ENCODE measurements at places on chromosomes 13 and 19.

- DNase-seq, result peak; percentile 62
These were observed at the start of gene LDLR for GRCh38 chr19:11089254-11090013. Gene LDLR, plus strand, starts transcription at chr19:11089463. Its CDS starts 86 bp downstream, at chr19:11089549.

DNA sequence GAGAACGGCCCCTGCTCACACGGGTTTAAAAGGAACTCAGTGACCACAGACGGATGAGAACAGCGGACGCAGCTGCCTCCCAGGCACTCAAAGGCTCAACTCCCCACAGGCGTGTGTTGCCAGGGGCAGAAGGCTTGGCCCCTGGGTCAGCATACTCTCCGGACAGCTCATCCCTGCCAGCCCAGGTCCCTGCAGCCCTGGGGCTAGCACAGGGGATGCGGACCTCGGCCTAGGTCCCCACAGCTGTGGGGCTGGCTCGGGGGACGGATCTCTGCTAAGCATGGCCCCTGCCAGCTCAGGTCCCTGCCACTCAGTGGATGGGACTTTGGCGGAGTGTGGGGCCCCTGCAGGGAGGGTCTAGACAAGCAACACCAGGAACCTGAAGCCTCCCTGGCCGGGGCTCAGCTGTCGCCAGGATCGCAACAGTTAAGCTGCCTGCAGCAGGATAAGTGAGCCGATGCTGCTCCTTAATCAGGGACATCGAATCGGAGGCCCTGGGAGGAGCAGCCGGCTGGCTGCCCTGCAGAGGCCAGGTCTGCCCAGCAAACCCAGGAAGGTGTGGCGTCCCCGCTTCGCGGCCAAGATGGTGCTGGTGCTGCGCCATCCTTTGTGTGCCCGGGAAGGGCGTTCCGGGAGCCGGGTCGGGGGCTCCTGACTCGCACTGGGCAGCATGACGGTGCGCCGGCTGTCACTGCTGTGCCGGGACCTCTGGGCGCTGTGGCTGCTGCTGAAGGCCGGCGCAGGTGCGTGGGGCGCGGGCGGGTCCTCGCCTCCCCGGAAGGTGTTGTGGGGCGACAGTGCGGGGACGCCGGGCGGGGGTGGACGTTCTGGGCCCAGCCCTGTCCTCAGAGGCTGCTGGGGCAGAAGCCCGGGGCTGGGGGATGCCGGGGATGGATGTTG, 32.5 kb downstream of the MCF2L start:
- DNase-seq, result no peak

DNA sequence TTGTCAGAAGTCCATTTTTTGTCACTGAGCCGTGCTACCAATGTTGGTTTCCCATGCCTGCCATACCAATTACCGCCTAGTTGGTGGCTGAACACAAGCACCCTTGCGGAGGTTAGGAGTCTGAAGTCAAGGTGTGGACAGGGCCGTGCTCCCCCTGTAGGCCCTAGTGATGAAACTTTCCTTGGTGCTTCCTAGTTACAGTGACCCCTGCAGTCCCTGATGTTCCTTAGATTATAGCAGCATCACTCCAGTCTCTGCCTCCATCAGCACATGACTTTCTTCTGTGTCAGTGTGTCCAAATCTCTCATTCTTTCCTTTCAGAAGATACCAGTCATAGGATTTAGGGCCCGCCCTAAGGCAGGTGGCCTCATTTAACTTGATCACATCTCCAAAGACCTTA, 99.0 kb downstream of the MYO16 start:
- DNase-seq, result no peak

- no peak for DNase-seq
These were observed 35.1 kb downstream of the LCP1 start for GRCh38 chr13:46146898-46147297.

- no peak for DNase-seq
These were observed 416.6 kb downstream of the KLF12 start for GRCh38 chr13:73717632-73718031.

GRCh38 chr19:6032381-6032780, 54.4 kb upstream of the RANBP3 start:
- no peak for DNase-seq

DNA sequence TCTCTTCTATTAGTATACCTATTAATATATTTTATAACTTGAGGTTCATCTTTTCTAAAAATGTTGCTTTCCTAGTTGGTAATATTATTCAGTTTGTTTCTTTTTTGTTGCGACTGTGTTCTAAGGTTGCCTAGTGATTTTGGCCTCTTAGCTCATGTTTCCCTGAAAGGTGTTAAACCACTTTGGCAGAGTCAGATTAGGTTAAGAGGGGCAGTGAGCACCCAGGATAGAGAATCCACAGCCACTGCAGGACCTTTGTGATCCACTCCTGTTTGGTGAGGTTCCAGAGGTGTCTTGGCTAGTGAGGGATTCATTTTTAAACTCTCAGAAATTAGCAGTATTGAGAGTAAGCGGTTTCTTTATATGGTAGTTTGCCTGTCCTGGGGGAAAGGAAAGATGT, 14.9 kb upstream of the GPR18 start:
- no peak for DNase-seq

- no peak for DNase-seq
These were observed 23.8 kb downstream of the TMED1 start for GRCh38 chr19:10812196-10812595.

DNA sequence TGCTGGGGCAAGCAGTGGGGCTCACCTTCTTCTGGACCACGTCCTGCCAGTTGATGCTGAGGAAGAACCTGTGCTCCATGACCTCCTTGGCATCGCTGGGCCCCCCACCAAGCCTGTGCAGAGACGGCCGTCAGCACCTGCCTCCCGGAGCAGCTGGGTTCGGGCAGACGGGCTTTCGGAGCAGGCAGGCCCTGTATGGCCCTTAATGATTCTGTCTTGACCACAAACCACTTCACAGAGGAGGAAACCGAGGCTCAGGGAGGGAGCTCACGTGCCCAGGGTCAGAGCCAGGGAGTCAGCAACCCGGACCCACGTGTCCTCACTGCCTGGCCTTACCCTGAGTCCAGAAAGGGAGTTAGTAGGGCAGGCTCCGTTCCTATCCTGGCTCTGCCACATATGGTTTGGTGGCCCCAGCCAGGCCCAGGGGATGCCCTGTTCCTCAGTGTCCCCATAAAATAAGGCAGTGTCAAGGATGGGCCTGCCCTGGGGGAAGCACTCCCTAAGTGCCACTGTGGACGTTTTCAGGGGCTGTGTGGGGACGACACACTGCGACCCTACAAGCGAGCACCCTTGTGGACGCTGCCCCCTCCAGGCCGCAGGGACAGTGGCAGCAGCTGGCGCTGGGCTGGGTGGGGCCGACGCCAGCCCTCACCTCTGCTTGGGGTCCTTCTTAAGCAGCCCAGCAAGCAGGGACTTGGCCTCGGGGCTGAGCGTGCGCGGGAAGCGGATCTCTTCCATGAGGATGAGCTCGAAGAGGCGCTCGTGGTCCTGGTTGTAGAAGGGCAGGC, 8.9 kb upstream of the CCNP start:
- no peak for DNase-seq

All from activated CD4-positive, alpha-beta T cell treated with anti-CD3 and anti-CD28 coated beads for 24 hours (primary cell).